ENCODE measurements at places on chromosomes 1 and 21.
A peak's percentile ranks its signal among the peaks of the same experiment; 100 is the strongest.

- DNase-seq, result no peak
Measured at GRCh38 chr1:182845379-182845778, 6.2 kb downstream of the DHX9 start.

DNA sequence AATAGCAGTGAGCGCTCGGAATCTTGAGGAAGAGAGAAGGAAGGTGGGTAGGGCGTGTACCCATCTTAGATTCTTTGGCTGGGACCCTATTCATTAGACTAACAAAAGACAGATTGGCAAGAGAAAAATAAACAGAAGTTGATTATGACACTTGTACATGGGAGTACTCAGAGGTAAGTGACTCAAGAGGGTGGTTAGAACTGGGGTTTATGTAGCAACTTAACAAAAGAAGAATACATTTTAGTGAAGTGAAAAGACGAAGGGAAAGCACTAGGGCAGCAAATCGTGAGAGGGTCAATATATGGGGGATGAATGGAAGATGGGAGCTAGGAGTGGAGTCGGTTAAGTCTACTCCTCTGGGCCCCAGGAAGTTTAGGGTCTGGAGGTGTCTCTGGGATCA, 25.8 kb upstream of the RCC2 start:
- no peak for DNase-seq

DNA sequence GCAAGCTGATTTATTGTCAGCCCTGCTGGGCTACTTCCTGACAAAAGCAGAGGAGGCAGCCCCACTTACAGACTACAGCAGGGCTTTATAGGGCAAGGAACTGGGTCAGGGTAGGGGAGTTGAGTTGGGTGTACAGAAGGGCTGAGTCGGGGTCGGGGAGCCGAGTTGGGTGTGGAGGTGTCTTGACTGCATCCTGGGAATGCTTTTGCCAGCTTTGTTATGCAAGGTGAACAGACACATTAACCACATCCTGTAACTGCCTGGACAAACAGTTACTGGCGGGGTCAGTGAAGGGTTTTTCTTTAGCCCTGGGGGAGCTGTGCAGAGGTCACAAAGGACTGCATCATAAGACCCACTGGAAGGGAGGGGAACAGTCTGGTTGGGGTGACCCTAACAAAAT, 39.1 kb upstream of the GBP5 start:
- no peak for DNase-seq

DNA sequence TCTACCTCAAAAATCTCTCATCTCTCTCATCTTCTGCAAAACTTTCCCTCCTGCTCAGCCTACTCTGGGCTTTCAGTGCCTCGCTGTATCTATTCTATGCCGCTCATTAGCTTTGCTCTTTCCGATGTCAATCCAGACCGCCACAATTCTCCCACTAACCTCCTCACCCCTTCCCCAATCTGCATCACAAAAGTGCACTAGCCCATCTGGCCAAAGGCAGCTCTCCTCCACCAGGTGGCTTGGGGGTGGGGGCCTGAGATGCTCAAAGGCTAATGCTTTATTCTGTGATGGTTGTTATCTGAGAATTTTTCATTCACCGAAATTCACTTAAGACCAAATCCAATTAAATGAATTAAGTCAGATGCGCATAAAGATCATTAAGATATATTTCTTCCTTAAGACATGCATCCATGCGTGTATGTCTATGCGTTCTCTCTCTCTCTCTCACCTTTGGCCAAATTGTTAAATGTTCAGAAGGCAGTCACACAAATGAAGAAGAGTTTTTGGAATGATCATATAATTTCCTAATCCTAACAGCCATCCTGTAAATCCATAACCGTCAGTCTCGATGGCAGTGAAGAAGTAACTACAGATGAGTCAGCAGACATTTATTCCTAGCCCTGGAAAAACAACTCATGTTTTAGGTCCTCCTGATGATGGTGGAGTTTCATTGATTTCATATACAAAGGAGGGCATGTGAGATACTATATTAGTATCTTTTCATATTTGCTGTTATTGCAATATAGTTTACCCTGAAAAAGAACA, 111.3 kb downstream of the C1orf21 start:
- no peak for DNase-seq

DNA sequence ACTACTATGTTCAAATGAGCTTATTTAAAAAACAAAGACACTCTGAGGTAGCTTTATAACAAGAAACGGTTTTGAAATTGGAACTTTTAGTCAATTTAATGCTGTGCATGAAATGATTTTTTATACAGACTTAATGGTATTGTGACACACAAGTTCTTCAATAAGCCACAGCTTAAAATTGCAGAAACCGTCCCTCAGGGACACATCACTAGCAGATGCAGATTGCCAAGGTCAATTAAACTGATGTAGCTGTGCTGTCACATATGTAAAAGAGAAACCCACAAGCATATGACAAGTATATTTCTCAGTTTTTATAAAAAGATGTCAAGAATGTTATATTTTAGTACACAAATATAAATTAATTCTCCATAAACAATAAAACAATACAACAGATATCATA, 366.9 kb downstream of the DPYD start:
- DNase-seq, result no peak

DNA sequence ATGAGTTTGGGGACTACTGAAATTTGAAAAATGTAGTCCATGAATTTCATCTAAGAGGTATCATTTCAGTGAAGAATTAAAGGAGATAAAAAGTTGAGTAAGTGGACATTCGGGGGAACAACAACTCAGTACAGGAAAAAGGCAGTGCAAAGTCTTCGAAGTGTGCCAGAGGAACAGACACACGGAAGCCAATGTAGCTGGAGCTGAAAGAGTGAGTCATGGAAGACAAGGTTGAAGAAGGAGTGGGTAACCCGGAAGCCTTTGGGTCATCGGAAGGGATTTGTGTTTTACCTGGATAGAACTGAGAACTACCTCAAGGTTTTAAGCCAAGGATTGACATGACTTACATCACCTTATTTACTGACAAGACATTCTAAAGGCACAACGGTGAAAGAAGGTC, 733.4 kb downstream of the NCAM2 start:
- DNase-seq, result no peak

DNA sequence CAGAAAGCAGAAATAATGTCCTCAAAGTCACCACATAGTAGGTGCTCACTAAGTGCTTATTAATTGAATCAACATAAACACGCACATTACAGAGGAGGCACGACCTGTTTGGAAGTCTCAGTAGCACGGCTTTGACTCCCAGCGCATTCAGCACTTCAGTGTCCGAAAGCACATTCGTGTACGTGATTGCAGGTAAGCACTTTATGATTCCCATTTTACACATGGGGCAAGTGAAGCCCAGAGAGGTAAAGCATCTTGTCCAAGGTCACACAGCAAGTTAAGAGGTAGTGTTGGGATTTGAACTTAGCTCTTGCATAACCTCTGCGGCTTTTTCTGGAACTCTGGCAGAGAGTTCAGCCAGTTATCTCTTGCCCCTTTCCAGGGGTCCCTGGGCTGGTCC, 85.2 kb upstream of the WNT4 start:
- no peak for DNase-seq

GRCh38 chr1:234564035-234565029, 45.6 kb downstream of the IRF2BP2 start:
- no peak for DNase-seq

DNA sequence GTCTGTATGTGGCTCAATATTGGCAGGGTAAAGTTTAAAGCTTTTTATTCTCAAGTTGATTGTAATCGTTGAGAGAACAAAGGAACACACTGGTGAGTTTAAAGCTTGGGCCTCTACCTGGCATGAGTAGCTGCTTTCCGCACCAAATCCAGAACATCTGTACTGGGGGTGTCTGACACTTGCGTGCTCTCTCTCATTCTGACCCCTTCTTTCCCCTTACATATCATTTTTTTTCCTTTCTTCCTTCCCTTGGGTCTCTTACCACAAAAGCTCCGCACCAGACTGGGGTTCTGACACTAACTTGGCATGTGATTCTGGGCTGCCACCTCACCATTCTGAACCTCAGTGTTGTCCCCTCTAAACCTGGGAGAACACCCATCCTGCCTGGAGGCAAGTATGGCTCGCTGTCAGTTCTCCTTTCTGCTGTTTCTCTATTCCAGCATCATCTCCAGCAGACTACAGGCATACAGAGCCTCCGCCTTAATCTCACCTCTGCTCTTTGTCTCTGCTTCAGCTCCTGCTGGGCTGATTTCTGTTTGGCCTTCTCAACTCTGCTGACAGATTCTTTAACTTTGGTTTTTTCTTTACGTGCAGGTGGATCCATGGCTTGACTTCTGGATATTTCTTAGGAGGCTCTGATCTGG, 859 bp upstream of the ERMAP start:
- DNase-seq, result no peak

DNA sequence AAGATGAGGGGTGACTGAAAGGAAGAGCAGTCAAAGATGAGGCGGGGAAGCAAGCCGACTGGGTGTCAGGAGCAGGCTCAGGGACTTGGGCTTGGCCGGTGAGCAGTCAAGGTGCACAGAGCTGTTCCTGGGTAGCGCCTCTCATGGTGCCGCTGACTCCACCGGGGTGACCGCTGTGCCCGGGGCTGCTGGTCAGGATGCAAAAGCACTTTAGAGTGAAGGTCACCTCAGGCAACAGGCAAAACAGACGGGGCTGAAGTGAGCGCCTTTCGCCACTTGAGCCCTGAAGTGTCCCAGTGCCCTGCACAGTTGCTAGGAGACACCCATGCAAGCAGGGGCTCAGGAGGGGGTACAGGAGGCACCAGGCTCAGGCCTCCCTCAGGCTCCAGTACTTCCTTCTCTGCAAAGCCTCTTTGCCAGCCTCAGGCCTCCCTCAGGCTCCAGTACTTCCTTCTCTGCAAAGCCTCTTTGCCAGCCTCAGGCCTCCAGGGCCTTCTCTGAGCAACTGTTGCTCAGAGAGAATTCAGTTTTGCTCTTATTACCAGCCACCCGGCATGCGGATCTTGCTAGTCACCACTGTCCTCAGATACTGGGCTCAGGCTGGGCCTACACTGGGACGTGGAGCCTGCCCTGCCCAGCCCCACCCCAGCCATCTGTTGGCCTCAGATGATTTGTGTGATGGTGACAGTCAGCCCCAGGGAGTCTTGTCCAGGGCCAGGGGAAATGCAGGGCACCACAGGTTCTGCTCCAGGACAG, 99.7 kb upstream of the IRF2BP2 start:
- DNase-seq, result no peak

DNA sequence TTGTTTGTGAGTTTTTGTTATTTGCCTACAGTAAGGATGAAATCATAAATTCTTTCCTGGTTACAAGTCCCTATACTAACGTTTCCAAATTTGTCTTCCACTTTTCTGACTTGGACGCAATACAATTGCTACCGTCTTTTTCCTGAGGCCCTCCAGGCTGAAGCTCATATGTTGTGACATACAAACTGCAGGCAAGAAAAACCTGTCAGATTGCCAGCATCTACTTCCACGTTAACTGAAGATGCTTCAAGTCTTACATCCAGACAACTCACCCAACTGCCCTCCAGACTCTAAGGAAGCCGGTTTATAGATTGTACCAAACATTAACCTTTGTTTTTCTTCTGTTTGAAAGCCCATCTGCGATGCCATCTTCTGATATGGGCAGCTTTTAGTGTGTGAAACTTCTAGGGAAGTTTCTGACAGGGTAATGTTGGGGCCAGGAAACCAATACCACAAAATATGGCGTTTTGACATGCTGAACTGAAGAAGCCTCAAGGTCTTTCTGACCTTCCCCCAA, 21.4 kb upstream of the RNF11 start:
- no peak for DNase-seq

- DNase-seq, result no peak
Measured at GRCh38 chr1:66349242-66349641, 184.7 kb upstream of the SGIP1 start.

GRCh38 chr1:50853325-50853724, 106.7 kb downstream of the FAF1 start:
- DNase-seq, result no peak

GRCh38 chr1:12608311-12608957, 9.6 kb downstream of the DHRS3 start:
- DNase-seq, result no peak

- DNase-seq, result no peak
Measured at GRCh38 chr1:243658594-243659105, 191.4 kb downstream of the AKT3 start.

DNA sequence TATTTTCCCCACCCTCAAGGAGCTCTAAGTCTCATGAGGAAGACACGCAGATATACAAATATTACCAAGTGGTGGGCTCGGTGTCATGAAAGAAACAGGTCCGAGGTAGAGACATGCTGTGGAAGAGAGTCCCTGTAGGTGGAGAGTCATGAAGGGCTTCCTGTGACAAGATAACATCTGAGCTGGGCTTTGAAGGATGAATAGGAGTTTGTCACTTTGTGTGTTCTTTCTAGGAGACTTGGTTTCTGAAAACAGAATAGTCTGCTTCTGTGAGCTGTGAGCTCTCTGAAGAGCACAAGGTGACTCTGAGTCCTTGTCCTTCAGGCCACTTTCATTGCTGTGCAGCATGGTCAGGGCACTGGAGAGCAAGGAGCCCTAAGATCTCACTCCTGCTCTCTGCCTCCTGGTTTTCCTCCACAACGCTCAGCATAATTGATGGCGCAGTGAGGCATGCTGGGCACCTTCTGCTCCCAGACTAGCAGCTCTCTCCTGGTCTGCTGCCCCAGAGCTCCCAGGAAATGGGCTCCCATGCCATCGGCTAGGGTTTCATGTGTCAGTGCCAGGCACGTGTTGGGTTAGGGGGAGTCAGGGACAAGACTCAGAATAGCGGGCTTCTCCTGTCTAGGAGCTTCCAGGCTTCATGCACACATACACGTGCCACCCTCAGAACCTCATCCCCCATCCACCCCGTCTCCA, 209.9 kb upstream of the CSF3R start:
- no peak for DNase-seq

- DNase-seq, result no peak
Measured at GRCh38 chr1:177783051-177783450, 186.8 kb downstream of the SEC16B start.

- DNase-seq, result peak; percentile 78
Measured at GRCh38 chr1:966135-966703, at the start of gene PLEKHN1. PLEKHN1 (plus strand) TSS chr1:966482; CDS start chr1:966532, 50 bp downstream.

GRCh38 chr1:89808441-89809117, 12.3 kb upstream of the LRRC8D start:
- no peak for DNase-seq

- DNase-seq, result no peak
Measured at GRCh38 chr1:220927442-220927841, 48.2 kb downstream of the HLX start.

GRCh38 chr1:34474566-34474965, 280.3 kb upstream of the GJB5 start:
- DNase-seq, result no peak

DNA sequence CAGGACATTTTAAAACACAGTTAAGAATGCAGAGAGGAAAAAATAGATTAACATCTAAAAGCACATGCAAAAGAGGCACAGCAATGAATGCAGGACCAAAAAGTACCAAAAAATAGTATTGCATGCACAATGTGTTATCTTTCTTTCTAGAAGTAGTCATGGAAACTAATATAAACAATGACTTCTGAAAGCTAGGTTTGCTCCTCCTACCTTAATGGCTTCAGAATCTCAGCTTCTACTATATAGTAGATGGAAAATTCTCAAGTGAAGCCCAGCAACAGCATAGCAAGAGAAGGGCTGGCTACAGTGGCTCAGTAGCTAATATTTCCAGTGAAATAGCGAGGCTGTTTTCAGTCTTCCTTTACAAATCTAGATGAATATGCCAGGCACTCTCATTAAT, 125.1 kb downstream of the CRB1 start:
- DNase-seq, result no peak

- no peak for DNase-seq
Measured at GRCh38 chr21:25862112-25862511, 127.3 kb downstream of the GABPA start.

- no peak for DNase-seq
Measured at GRCh38 chr1:5447503-5447960, 544.7 kb downstream of the NPHP4 start.
